MCF 10A (cell line): ENCODE measurements at places on chromosomes 2 and 18. TPM values are rescaled to one million over a fixed set of nuclear protein-coding genes. Genes with fewer than 3 reads are reported as not detected.

PTH2R gene
- not detected in 2 replicates for total RNA-seq

GPR45 gene
- total RNA-seq, result not detected in 2 replicates

MFSD2B gene
- total RNA-seq, result 0.26 TPM in 1 of 2 replicates, not detected in the other

KCNG3 gene
- not detected in 2 replicates for total RNA-seq

TDRD15 gene
- total RNA-seq, result not detected in 2 replicates

CYBRD1 gene
- 8.9 and 15.8 TPM in 2 replicates for total RNA-seq

LIPG gene
- 57.8 and 67.6 TPM in 2 replicates for total RNA-seq

TRIM54 gene
- total RNA-seq, result not detected in 2 replicates

COL6A3 gene
- 0.19 and 0.61 TPM in 2 replicates for total RNA-seq

NT5C1B gene
- not detected in 2 replicates for total RNA-seq

FECH gene
- total RNA-seq, result 23.4 and 25.5 TPM in 2 replicates

DNA sequence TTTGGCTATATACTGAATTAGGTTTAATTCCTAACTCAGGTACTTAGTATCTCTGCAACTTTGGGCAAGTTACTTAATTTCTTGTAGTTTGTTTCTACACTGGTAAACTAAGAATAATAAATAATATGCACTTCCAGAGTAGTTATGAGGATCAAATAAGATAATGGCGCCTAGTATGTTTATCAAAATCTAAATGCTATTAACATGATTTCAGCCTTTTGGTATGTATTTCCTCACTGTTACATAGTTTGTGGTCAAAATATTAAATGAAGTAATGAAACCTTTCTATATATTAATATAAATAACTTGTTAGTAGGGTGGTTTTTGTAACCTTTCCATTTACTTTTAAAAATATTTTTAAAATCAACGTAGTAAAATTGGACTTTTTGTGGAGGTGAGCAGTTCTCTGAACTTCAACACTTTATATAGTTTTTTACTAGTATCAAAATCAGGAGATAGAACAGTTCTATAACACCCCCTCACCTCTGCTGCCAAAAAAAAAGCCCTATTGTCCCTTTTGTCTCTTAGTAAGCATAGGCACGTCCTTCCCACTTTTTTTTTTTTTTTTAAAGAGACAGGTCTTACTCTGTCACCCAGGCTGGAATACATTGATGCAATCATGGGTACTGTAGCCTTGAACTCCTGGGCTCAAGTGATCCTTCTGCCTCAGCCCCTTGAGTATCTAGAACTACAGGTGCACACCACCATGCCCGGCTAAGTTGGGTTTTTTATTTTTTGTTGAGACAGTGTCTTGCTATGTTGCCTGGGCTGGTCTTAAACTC is 44.8 kb downstream of the RAB3GAP1 start:
- peaks cover 13% of the 10 kb centered on the region for H3K4me1 ChIP-seq
- H3K4me3 ChIP-seq, result no peak overlapping the region
- peaks cover 32% of the 10 kb centered on the region for H3K36me3 ChIP-seq
- DNase-seq, result no peak
- H3K27ac ChIP-seq, result no peak overlapping the region

DNA sequence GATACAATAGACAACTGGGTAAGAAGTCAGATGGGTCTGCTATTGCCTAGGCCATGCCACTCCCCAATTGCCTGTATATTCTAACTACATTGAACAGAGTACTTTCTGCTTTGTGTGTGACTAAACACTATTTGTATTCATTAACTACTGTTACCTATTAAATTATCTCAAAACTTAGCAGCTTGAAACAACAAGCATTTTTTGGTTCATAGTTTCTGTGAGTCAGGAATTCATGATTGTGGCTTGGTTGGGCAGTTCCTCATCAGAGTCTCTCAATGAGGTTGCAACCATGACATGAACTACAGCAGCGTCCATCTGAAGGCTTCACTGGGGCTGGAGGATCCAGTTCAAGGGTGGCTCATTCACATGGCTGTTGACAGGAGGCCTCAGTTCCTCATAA is 205.7 kb downstream of the EN1 start:
- H3K27me3 ChIP-seq, result no peaks in the 10 kb centered on the region
- H3K4me3 ChIP-seq, result no peak overlapping the region
- H3K27ac ChIP-seq, result no peak overlapping the region
- peaks cover 12% of the 10 kb centered on the region for H3K4me1 ChIP-seq
- H3K36me3 ChIP-seq, result no peaks in the 10 kb centered on the region

DNA sequence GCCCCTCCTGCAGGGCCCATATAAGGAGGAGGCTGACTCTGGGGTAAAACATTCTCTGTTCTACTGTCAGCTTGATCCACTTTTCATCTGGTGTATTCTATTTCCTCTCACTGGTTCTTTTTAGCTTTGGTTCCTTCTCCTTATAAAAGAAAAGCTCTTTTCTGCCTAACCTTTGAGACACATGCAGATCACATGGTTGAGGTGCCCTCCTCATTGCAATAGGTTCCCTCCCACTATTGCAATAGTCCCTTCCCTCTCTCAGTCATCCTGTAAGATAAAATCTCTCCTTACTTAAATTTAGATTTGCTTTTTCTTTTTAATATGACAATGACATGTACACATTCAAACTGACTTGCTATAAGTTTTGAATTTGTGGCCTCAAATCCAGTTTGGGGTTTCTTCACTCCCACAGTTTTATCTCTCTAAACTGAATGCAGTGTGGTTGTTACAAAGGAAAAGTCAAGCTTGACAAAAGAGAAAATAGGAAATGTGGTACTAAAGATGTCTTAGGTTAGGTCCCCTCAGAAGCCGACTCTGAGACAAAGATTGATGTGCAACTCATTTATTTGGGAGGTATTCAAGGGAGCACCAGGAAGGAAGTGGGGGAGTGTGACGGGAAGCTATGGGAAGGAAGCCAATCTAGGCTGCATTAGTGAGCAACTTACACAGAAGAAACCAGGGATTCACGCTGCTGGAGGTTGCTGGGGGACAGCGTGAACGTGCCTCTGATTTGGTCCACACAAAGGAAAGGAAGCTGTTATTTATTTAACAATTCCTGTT is 127.6 kb upstream of the LINC00305 start:
- no peak for DNase-seq
- H3K27ac ChIP-seq, result no peak overlapping the region
- H3K36me3 ChIP-seq, result no peaks in the 10 kb centered on the region
- H3K4me3 ChIP-seq, result no peak overlapping the region

DNA sequence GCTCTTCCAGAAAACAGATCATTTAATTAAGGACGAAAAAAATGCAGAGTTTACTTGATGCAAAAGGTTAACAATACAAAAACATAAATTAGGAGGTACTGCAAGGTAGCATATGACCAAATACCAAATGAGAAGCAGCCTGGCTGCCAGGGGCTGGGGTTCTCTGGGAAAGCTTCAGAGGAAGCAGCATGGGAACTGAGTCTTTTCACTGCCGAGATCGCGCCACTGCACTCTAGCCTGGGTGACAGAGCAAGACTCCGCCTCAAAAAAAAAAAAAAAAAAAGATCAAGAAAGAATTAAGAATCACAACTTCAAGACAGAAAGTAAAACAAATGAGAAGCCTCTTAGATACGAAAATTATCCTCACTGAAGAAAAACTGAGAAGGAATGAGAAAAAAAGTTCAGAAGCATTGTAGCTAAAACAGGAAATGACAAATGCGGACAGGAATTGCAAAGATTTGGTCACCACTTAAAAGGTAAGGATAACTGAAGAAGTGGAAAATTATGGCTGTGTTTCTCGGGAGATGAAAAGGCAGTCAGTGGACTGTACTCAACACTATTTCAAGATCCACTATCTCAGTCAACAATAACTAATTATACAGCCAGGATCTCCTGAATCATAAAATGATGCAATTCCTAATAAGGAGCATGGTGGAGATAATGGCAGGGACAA is 4.3 kb downstream of the SEPTIN10 start:
- H3K27ac ChIP-seq, result peak overlapping the region; percentile 95
- peak overlapping the region; percentile 75 for H3K4me3 ChIP-seq
- H3K4me1 ChIP-seq, result peaks cover 40% of the 10 kb centered on the region
- peaks cover 9% of the 10 kb centered on the region for H3K36me3 ChIP-seq

DNA sequence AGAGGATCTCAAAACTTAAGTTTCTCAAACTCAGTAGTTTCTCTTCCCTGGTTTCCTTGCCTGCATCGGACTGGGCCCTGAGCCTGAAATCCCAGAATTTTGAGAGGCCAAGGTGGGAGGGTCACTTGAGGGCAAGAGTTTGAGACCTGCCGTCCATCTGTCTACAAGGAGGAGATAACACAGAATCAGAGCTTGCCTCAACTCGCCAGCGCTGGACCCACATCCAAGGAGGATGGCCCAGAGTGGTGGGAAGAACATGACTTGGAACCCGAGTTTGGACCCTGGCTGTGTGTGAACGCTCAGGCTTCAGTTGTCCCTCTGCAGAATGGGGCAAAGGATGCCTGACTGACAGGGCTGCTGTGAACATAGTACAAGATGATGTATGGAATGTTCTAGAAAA is 80.1 kb downstream of the MCFD2 start:
- peaks cover 7% of the 10 kb centered on the region for H3K36me3 ChIP-seq
- no peak overlapping the region for H3K27ac ChIP-seq
- peaks cover 5% of the 10 kb centered on the region for H3K4me1 ChIP-seq
- no peak overlapping the region for H3K4me3 ChIP-seq
- DNase-seq, result no peak
- H3K27me3 ChIP-seq, result no peaks in the 10 kb centered on the region

- no peak overlapping the region for H3K4me3 ChIP-seq
- H3K27ac ChIP-seq, result no peak overlapping the region
- DNase-seq, result no peak
- H3K36me3 ChIP-seq, result peaks cover 6% of the 10 kb centered on the region
Observed at GRCh38 chr2:159905926-159906714, 108.1 kb upstream of the CD302 start.

DNA sequence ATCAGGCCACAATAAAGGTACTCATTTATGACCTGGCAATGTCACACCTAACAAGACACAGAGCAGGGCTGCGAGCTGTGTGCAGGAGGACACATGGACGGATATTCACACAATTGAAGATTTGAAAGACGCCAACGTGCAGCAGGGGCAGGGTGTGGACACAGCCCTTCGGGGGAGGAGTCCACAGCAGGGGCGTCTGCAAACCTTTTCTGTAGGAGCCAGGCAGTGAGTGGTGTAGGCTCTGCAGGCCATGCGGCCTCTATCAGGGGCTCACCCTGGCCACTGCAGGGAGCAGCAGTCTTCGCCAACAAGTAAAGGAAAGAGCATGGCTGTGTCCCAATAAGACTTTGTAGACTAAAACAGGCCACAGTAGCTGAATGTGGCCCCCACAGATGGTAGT is 125.7 kb upstream of the SNTG2 start:
- H3K4me1 ChIP-seq, result no peaks in the 10 kb centered on the region
- peaks cover 5% of the 10 kb centered on the region for H3K36me3 ChIP-seq
- no peak overlapping the region for H3K4me3 ChIP-seq
- peaks cover 10% of the 10 kb centered on the region for H3K27me3 ChIP-seq

- H3K36me3 ChIP-seq, result no peaks in the 10 kb centered on the region
- peaks cover 5% of the 10 kb centered on the region for H3K4me1 ChIP-seq
- H3K4me3 ChIP-seq, result no peak overlapping the region
- no peaks in the 10 kb centered on the region for H3K27me3 ChIP-seq
- DNase-seq, result peak; percentile 45
Observed at GRCh38 chr18:1585881-1586488, 681.3 kb downstream of the ADCYAP1 start.

DNA sequence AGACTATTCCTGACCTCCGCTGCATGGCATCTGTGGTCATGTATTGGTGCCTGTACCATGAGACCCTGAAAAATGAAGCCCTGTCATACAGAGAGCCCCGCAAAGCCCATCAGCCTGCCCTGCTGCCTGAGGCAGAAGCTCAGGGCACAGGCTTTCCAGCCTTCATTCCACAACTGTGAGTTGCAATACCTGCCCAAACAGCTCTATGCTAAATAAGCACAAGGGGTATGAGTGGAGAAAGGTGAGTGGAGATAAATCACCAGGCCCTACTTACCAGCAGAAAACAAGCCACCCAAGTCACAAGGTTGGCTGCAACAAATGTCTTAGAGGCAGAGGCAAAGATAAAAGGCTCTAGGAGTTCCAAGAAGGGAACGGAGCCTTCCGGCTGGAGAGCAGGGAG is 277.4 kb downstream of the TNS1 start:
- H3K4me3 ChIP-seq, result no peak overlapping the region
- no peak for DNase-seq
- H3K4me1 ChIP-seq, result no peaks in the 10 kb centered on the region
- H3K27ac ChIP-seq, result no peak overlapping the region
- peaks cover 9% of the 10 kb centered on the region for H3K27me3 ChIP-seq

GRCh38 chr2:31227711-31228125 is 6.2 kb upstream of the EHD3 start:
- H3K36me3 ChIP-seq, result peaks cover 6% of the 10 kb centered on the region
- H3K4me3 ChIP-seq, result no peak overlapping the region
- H3K27me3 ChIP-seq, result peaks cover 100% of the 10 kb centered on the region
- no peaks in the 10 kb centered on the region for H3K4me1 ChIP-seq
- H3K27ac ChIP-seq, result no peak overlapping the region

- H3K27ac ChIP-seq, result no peak overlapping the region
- peaks cover 30% of the 10 kb centered on the region for H3K36me3 ChIP-seq
- H3K4me1 ChIP-seq, result peaks cover 7% of the 10 kb centered on the region
- H3K27me3 ChIP-seq, result no peaks in the 10 kb centered on the region
- no peak overlapping the region for H3K4me3 ChIP-seq
Observed at GRCh38 chr18:8623549-8624106, 14.4 kb downstream of the RAB12 start.

- peak overlapping the region; percentile 87 for H3K27ac ChIP-seq
- peaks cover 15% of the 10 kb centered on the region for H3K4me1 ChIP-seq
- peak overlapping the region; percentile 93 for H3K4me3 ChIP-seq
- peaks cover 23% of the 10 kb centered on the region for H3K36me3 ChIP-seq
Observed at GRCh38 chr2:11466307-11467128, 557 bp upstream of the E2F6 start.

DNA sequence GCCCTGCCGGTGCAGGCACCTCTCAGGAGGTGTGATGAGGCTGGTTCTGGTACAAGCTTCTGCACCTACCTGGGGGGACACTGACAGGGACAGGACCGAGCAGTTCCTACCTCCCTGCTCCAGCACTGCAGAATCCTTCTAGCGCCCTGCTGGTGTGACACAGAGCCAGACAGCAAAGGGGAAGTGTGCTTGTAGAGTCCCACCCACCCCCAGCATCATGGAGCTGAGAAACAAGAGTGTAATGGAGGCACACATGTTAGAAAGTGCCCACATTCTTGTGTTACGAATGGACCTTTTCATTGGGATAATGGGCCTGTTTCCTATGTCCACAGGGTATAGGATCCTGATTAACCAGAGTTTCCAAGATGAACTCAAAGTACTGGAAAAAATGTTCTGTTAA is 38.3 kb downstream of the OXER1 start:
- no peak overlapping the region for H3K4me3 ChIP-seq
- DNase-seq, result no peak
- peaks cover 7% of the 10 kb centered on the region for H3K4me1 ChIP-seq
- H3K36me3 ChIP-seq, result no peaks in the 10 kb centered on the region
- H3K27ac ChIP-seq, result no peak overlapping the region
- H3K27me3 ChIP-seq, result no peaks in the 10 kb centered on the region
